ENCODE measurements at places on chromosomes 2 and 18.

DNA sequence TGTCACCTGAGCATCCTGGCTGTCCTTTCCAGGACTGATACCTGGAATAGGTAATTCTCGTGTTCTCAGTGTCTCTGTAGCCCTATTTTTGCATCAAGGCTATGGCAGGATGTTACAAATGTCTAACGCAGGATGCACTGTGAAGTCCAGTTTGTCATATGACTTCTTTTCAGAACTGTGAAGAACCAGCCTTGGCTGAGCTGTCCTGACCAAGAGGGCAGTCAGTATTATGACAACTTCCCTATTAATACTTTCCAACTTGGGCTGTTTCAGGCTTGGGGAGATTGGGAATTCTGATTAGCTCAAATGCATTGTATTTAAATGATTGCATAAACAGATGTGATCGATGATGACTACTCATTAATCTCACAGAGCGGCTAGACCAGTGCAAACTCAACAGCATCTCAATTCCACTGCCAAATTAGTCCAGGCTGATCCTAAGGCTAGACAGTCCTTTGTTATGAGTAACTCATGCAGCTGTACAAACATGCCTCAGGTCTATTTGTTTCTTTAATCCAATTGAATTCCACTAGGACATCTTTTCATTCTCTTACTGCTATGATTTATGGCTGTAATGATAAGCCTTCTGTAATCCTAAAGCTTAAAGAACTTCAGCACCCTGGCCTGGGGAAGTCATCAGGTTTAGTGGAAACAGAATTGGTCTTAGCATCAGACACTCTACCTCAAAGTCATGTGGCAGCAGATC is 331.6 kb downstream of the KCNS3 start:
- DNase-seq = no peak
- no peaks in the 10 kb centered on the region for H3K36me3 ChIP-seq
- no peak overlapping the region for H3K4me3 ChIP-seq
- H3K4me1 ChIP-seq = no peaks in the 10 kb centered on the region
- no peaks in the 10 kb centered on the region for H3K27me3 ChIP-seq

- no peak overlapping the region for H3K27ac ChIP-seq
- peaks cover 37% of the 10 kb centered on the region for H3K27me3 ChIP-seq
- DNase-seq = no peak
- peak overlapping the region; percentile 59 for H3K4me3 ChIP-seq
- no peaks in the 10 kb centered on the region for H3K36me3 ChIP-seq
These were observed 62.5 kb downstream of the GNAL start for GRCh38 chr18:11751341-11752115.

DNA sequence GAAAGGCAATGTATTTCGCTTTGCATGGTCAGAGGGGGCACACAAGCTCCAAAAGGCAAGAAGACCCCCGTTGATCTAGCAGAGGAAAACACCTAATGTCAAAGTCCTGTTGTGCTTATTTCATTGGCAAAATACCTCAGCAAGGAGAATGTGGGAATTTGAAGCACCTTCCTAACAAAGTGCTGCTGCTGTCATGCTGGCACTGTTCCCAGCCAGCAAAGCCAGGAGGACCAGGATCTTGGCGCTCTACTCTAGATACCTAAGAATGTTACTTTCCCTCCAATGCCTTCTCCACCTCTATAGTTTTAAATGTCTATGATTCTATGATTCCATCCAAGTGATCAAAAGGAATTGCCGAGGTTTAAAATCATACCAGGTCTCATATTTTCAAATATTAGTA is 867.9 kb upstream of the POU3F3 start:
- H3K4me1 ChIP-seq = no peaks in the 10 kb centered on the region
- H3K36me3 ChIP-seq = no peaks in the 10 kb centered on the region
- DNase-seq = no peak

DNA sequence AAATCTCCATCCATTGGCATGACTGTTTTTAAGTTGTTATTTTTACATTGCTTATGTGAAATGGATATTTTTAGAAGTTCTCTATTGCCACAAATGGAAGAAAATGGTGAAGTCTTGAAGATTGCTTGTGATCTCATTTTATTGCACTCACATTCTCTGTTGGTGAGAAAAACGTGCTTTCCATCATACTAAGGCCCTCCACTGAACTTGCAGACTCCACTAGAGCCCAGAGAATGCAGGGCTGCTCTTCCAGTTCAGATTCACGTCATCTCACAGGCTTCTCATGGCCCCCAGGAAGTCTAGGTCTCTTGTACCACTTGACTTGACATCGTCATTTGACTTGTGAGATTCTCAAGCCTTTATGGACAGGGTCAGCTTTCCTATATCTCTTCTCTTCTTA is 254.8 kb upstream of the COPS8 start:
- H3K36me3 ChIP-seq = no peaks in the 10 kb centered on the region
- peak overlapping the region; percentile 18 for H3K27ac ChIP-seq
- no peak for DNase-seq
- no peak overlapping the region for H3K4me3 ChIP-seq

- H3K4me1 ChIP-seq = peaks cover 3% of the 10 kb centered on the region
- H3K27ac ChIP-seq = no peak overlapping the region
- H3K27me3 ChIP-seq = no peaks in the 10 kb centered on the region
- no peak overlapping the region for H3K4me3 ChIP-seq
These were observed 423.4 kb downstream of the ZEB2 start for GRCh38 chr2:144096531-144096930.

DNA sequence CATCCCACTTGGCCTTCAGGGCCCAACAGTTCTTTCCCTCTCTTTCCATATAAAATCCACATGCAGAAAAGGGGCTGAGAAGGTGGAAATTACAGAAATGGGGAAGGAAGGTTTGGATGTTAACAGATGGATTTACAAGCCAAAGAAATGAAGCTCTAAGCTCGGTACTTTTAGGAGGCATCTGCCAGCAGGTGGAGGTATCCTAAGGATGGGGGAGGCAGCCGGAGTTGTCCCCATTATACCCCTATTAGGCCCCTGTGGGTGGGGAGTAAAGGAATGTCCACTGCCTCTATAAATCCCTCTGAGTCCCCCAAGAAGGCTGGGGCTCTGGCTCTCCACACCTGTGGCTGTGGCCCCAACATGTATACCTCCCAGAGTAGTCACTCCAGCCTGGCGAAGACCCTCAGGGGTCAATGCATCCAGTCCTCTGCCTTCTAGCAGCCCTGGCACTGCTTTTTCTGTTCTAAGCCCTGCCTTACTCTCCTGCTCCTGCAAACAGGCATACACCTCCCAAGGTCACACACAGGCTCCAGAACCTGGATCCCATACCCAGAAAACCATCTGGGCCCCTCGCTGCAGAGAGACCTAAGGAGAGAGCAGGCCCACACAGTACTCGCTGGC is 1.2 kb downstream of the FBXO41 start:
- no peak for DNase-seq
- H3K4me3 ChIP-seq = no peak overlapping the region
- peaks cover 23% of the 10 kb centered on the region for H3K4me1 ChIP-seq
- no peak overlapping the region for H3K27ac ChIP-seq
- H3K36me3 ChIP-seq = no peaks in the 10 kb centered on the region
- peaks cover 50% of the 10 kb centered on the region for H3K27me3 ChIP-seq

GRCh38 chr2:200693836-200694470 is 108.1 kb downstream of the AOX1 start:
- H3K27me3 ChIP-seq = no peaks in the 10 kb centered on the region
- DNase-seq = no peak
- H3K4me3 ChIP-seq = no peak overlapping the region
- no peaks in the 10 kb centered on the region for H3K36me3 ChIP-seq

DNA sequence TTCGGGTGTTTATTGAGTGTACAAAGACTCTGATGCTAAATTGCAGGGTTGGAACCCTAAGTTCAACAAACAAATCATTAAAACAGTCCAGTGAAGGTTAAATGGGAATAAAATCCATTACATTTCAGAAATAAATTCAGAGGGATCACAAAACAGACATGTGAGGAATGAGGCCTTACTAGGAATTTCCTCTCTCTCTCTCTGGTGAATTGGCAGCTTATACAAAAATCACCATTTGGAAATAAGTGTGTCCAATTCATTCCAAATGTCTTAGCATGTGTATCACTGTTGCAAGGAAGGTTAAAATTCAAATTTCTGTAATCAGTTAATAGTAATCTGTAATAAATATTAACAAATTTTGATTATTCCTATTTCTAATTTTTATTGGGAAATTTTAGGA is 228.6 kb upstream of the PXDN start:
- H3K27me3 ChIP-seq = no peaks in the 10 kb centered on the region
- H3K4me1 ChIP-seq = no peaks in the 10 kb centered on the region
- H3K4me3 ChIP-seq = no peak overlapping the region

DNA sequence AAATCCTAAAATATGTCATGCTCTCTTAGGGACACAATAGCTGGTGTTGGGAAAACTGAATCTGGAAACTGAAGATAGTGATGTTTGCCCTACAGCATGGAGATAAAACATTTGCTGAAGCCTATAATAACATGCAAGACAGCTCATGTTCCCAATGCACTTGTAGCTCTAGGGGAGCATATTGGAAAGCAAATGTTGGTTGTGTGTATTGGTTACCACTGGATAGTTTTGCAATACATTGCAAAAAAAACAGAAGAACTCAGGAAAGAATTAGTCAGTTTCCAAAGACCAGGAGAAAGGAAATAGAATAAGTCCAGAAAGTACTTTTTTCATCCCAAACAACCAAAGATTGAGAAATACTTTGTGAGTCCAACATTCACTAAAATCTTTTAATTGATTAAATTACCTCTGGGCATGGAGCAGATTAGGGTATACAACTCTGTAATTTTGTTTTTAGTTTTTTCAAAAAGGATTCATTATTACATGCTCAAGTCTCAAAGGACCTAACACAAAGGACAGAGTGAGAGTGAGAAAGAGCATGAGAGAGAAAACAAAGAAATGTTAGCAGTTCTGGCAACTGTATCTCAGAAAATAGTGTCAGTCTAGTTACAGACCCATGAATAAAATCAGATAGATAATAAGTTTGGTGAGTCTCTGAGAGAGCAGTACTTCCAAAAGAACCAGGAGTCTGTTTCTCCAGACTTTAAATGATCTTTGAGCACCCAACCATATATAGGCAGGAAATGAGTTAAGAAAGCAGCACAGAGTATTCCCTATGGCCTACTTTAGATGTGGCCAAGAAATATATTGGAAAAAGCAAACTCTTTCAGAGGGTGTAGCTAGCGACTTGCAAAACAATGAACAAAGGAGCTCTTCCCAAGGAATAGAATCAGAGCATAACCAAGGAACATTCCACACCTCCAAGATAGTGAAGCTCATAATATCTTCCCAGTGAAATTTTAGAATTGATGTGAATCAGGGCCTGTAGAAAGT is 36.6 kb upstream of the COL3A1 start:
- H3K27ac ChIP-seq = peak overlapping the region; percentile 49
- H3K36me3 ChIP-seq = no peaks in the 10 kb centered on the region
- no peak overlapping the region for H3K4me3 ChIP-seq
- DNase-seq = no peak
- H3K27me3 ChIP-seq = no peaks in the 10 kb centered on the region

DNA sequence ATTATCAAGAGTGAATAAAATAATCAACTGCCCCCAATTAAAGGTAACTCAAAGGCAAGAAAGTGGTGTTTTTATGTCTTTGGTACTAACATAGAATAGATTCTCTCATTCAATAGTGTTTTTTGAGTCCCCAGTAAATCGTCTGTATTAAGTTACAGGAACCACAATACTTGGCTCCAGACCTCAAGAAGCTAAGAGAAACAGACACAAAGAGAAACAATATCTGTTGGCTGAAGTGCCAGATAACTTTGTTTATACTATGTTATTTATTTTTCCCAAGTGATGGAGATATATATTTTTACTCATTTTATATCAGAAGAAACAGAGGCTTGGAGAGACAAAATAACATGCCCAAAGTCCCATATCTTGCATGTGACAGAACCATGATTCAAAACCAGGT is 201.7 kb upstream of the HNRNPA3 start:
- no peaks in the 10 kb centered on the region for H3K27me3 ChIP-seq
- no peak overlapping the region for H3K4me3 ChIP-seq
- no peaks in the 10 kb centered on the region for H3K36me3 ChIP-seq
- H3K27ac ChIP-seq = no peak overlapping the region

GRCh38 chr2:157441072-157441454 is 2.8 kb downstream of the CYTIP start:
- H3K27me3 ChIP-seq = no peaks in the 10 kb centered on the region
- H3K36me3 ChIP-seq = no peaks in the 10 kb centered on the region
- H3K4me3 ChIP-seq = peak overlapping the region; percentile 34

DNA sequence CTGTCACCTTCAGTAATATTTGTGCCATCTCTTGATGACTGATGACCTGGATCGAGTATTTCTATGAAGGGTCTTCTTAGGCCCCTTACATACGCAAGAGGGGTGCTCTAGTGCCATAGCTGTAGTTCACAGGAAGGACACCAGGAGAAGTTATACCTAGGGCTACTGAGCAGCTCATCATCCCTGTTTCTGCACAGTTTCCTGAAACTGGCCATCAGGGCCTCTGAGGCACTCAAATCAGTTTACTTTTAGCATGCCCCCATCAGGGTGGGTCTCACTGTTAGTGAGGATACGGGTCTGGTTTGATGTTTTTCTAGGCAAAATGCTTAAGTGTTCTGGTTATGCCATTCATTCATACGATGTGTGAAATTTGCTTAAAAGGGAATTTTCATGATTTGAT is 20.0 kb upstream of the FBLN7 start:
- peaks cover 49% of the 10 kb centered on the region for H3K36me3 ChIP-seq
- no peaks in the 10 kb centered on the region for H3K4me1 ChIP-seq
- no peaks in the 10 kb centered on the region for H3K27me3 ChIP-seq

DNA sequence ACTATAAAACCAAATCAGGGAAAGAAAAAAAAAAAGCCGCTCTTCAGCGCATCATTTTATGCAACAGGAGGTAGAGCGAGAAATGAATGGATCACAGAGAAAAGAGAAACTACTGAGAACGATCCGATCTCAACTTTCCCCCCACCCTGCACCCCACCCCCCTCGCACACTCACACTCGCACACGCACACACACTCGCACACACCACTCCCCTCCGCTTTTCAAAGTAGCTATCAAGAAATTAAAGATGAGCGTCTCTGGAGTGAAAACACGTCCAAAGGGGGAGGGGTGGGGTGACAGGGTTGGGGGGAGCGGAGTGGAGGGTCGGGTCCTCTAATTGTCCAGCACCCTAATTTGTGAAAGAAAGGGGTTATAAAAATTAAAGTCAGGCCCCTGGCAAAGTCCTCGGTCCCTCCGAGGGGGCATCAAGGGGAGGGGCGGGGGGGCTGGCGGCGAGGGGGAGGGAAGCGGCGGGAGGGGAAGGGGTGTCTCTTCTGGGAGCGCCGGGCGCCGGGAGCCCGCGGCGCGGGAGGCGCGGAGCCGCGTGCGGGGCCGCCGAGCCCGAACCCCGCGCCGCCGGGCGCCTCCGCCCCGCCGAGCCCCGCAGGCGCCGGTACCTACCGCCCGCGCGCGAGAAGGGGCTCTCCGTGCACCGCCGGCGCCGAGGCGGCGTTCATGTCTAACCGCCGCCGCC is 428 bp downstream of the TCF4 start:
- no peak for DNase-seq
- H3K4me3 ChIP-seq = peak overlapping the region; percentile 80
- H3K27ac ChIP-seq = peak overlapping the region; percentile 87
- peaks cover 4% of the 10 kb centered on the region for H3K4me1 ChIP-seq

All from esophagus squamous epithelium (tissue), 5 donors.